ENCODE measurements at places on chromosomes 2 and 18.

GRCh38 chr2:170354855-170355780 lies 177.2 kb downstream of the MYO3B start:
- DNase-seq, result no peak

- DNase-seq, result no peak
Observed at GRCh38 chr2:65831509-65831908, 399.1 kb upstream of the SPRED2 start.

DNA sequence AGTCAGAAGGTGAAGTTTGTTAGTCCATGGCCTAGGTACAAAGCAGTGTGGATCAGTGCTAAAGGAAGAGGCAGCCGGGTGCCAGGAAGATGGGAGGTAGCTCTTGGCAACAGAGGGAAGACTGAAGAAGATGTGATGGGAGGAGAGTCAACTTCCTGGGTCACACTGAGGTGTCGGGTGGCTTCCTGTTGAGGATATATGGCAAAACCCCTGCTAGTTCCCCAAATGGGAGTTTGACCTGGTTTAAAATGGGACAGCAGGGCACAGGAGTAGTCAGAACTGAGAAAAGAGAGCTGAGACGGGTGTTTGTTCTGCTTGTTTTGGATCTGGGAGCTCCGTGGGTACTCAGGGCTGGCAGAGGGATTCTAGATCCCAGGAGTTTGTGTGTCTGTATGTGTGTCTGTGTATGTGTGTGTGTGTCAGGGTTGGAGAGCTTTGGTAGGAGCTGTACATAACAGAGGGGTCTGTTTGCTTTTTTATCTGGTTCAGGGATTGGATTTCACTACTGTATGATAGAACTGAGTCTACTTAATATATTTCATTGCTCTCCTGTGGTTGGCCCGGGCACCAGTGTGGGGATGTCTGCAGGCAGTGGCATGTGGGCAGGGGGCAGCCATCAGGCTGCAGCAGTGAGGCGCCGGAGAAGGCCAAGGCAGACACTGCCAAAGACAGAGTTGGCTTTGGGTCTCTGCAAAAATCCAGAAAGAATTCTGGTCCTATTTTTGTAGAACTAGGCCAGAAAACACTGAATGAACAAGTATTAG lies 17.1 kb downstream of the MXD1 start:
- DNase-seq, result no peak

GRCh38 chr2:7338961-7339360 lies 421.7 kb downstream of the RNF144A start:
- no peak for DNase-seq

DNA sequence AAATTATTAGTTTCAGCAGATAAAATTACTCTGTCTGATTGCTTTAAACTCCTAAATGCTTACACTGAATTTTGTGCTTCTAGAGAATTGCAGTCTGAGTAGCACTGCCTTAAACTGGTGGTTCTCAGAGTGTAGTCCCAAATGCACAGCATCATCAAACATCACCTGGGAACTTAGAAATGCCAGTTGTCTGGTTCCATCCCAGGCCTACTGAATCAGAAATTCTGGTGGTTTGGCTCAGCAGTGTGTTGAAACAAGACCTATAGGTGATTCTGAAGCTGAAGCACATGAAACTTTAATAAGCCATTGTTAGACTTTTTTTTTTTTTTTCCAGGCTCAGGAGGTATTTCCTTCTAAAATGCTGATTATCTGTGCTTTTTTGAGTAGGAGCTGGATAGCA lies 22.0 kb downstream of the EPC2 start:
- DNase-seq, result no peak

DNA sequence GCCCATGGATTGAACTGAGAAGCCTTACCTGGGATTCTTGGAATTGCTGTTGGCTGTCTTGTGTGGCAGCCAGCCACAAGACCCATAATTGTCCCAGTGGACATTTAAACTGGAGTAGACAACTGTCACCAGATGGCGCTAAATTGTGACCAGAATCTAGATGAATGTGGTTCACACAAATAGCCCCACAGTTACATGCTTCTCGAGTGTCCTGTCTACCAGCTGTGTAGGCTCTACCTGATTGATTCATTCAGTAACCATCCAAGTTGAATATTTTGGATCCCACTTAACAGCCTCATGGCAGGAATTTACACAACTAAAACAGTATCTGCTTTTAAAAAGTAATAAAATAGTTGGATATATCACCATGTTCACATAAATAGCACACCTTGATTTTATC lies 73.2 kb downstream of the MAP4K4 start:
- peak; percentile 48 for DNase-seq

- no peak for DNase-seq
Observed at GRCh38 chr2:155412598-155412997, 714.1 kb downstream of the KCNJ3 start.

GRCh38 chr2:171999161-171999560 lies 592 bp upstream of the METAP1D start:
- DNase-seq, result no peak

DNA sequence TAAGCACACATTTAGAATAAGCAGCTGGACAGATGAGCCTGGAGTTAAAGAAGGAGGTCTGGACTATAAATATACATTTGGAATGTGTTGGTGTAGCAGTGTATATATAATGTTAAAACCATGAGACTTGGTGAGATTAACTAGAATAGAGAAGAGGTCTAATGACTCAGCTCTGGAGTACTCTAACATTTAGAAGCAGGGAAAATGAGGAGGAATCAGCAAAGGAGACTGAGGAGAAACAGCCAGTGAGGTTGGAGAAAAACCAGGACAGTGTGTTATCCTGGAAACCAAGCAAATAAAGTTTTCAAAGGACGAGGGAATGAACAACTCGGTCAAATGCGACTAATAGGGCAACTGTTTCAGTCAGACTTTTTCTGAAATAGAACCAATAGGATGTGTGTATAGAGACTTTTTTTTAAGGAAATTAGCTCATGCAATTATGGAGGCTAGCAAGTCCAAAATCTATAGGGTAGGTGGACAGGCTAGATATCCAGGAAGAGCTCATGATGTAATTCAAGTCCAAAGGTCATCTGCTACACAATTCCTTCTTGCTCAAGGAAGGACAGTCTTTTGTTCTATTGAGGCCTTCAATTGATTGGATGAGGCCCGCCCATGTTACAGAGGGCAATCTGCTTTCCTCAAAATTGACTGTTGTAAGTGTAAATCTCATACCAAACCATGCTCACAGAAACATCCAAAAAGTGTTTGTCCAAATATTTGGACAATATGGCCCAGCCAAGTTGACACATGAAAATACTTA lies 10.8 kb upstream of the SESTD1 start:
- DNase-seq, result peak; percentile 58

DNA sequence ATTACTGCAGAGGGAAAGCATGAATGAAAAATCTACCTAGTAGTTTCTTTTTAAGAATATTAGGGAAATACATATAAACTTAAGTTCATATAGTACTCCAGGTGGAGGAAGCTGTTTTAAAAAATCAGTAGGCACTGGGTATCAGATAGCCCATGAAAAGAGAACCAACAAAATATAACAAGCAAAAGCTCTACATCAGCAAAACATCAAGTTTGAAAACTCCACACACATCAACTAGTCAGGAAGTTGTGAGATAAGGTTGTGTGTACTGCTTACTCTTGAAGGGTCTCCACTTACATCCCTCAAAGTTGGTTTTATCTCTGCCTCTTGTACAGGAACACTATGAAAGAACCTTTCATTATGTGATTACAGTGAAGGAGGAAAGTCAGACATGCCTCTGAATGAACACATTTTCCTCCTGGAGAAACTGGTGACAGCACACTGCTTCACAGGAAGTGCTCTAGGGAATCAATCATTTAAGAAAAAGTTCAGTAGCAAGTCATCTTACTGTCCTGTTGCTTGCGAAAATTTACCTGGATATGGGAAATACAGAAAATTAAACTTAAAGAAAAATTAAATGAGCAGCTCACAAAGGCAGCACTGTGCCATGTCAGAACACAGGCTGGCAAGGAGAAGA lies 57.7 kb downstream of the THADA start:
- DNase-seq, result no peak

DNA sequence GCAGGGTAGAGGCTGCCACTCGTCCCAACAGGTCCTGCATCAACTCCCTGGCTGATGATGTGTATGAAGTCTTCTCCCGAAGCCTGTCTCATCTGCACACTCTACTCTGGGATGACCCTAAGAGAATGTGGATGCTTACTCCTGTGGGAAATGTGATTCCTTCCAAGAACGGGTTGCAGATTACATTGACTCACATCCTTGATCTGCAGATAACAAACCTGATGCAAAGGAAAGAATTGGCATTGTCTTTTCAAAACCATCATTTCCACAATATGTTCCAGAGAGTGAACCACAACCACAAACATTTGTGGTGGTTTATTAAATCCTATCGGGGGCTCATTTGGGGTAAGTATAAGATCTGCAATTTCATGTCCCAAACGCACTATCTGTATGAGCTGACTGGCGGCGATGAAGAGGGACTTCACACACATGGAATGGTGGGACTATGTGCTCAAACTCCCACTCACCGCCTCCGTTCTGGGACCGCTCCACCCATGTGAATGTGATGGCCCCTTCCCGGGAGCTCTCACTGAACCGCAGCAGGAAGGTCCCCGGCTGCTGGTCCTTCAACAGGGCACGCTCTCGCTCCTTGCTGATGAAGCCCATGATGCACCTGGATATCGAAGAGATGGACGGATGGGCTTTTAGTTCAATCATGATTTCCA lies 35.5 kb downstream of the STAT1 start:
- DNase-seq, result peak; percentile 58

DNA sequence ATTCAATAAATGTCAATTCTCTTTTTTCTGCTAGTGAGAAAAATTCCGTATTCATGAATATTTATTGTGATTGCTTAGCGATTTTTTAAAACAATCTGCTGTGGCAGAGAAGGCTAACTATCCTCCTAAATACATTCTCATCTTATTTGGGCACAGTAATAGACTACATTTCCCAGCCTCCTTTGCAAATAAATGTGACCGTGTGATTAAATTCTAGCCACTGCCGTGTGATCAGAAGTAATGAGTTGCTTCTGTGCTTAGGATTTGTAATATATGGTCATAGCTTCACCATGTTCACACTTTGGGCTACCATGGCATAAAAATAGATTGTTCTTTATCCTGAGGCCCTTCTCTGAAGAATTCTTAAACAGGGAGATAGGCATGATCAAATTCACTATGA lies 179.6 kb downstream of the FAM124B start:
- no peak for DNase-seq

DNA sequence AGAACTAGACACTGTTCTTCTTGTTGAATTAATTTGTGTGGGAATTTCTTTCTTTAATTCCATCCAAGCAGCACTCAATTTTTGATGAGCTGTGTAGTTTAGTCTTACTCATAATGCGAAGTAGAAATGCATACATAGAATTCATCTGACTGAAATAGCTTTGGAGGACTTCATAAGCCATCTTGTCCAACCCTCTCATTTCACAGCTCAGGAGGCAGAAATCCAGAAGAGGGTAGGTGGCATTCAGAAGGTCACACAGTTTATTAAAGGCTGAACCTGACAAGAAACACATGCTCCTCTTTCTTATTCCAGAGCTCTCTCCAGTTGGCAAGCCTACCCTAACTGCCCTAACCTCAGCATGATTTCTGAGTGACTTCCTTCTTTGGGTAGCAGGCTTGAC lies 169.2 kb upstream of the NOSTRIN start:
- no peak for DNase-seq

GRCh38 chr2:98471402-98472131 lies 26.9 kb downstream of the INPP4A start:
- DNase-seq, result no peak

DNA sequence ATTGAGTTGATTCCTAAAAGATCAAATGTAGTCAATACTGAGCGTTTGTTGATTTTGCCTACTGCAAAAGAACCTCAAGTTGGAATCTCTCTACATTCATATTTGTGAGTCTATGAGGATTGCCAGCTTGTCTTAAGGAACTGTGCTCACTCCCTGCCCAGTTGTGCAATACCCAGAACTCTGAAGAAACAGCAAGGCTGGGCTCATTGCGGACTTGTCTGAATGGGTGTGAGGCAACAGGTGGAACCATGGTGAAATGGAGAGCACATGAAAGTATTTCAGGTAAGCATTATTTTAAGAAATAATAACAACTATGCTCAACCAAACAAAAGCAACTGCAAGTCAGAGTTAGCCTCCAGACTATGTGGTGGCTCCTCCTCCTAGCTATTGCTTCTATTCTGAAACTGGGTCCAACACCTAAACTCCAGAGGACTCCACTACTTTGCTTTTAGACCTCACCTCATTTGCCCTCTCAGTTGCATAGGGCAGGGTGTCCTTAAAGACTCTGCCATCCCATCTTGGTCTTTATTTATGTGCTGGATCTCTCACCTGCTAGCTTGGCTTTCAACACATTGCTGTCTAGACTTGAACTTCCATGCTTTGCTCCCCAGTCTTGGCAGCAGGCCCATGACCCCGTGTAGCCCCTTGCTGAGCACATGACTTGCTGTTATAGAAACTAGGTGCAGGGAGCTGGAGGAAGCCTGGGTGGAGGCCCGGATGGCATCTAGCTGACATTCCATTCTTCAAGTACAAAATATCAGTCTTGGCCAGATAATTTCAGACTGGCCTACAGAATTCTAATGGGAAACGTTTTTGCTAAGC lies 94.8 kb upstream of the ARL5A start:
- peak; percentile 40 for DNase-seq

DNA sequence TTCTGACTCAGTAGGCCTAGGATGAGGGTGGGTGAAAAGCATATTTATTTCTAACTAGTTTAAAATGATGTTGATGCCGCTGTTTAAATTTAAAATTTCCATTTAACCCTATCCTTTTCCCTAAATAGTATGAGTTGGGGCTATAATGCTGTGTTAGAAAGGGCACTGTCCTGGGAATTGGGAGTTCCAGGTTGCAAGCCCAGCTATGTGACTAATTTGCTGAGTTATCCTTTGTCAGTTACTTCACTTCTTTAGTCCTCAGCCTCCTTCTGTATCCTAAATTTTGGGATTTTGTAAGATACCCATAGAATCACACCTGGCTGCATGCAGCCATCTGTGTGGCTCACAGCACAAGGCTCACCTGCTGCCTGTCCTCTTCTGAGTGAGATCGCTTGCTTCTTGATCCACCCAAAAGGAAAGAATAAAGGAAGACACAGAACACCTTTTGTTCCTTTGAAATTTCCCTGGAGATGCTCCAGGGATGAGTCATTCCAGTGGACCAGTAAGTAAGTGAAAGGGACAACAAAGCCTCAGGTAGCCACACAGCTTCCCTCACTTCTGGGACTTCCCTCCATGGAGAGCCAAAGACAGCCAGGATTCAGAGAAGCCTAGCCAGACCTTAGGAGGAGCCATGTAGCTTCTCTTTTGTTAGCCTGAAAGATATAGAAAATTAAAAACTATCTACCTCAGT lies 97.2 kb downstream of the DTNA start:
- no peak for DNase-seq

DNA sequence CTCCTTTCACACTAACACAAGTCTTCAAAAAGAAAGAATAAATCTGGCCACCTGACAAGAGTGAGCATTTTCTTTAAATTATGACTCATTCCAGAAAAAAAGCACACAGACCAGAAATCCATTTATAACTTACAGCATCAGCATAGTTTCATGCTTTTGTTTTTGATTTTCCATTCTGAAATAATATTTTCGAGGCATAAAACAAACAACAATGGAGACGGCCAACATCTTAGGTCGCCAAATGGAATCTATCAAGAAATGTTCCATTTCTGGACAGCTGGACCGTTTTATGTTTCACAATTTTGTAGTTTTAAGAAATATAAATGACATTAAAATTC lies 165.4 kb upstream of the ZFP36L2 start:
- peak; percentile 81 for DNase-seq

- DNase-seq, result no peak
Observed at GRCh38 chr18:79560861-79561210, 118.8 kb upstream of the CTDP1 start.

Data from fibroblast of the aortic adventitia (primary cell).